ENCODE measurements at places on chromosomes 11 and 22.
A peak's percentile ranks its signal among the peaks of the same experiment; 100 is the strongest.

DNA sequence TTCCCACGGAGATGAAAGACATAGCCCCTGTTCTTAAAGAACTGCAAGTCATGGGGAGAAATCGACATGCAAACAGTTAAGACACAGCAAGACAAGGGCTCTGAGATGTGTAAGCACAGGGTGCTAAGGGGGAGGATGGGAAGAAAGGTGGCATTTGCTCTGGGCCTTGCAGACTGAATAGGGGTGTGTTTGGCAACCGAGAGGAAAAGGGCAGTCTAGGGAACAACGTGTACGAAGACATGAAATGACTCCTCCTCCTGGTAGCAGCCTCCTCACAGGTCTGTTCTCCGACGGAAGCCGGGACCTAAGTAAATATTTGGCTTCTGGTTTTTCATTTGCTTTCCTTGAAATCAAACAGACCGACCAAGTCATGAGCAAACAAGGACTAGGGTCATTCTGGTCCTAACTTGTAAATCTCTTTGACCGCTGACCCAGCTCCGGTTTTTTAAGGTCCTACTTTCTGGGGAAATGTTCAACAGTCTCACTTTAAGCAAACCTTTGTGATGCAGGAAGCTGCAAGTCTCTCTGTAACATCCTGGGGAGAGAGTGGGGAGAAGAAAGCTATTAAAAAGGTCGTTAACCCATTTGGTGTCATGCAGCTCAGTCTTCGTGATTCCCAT lies 19.7 kb downstream of the NNMT start:
- peak; percentile 47 for DNase-seq

DNA sequence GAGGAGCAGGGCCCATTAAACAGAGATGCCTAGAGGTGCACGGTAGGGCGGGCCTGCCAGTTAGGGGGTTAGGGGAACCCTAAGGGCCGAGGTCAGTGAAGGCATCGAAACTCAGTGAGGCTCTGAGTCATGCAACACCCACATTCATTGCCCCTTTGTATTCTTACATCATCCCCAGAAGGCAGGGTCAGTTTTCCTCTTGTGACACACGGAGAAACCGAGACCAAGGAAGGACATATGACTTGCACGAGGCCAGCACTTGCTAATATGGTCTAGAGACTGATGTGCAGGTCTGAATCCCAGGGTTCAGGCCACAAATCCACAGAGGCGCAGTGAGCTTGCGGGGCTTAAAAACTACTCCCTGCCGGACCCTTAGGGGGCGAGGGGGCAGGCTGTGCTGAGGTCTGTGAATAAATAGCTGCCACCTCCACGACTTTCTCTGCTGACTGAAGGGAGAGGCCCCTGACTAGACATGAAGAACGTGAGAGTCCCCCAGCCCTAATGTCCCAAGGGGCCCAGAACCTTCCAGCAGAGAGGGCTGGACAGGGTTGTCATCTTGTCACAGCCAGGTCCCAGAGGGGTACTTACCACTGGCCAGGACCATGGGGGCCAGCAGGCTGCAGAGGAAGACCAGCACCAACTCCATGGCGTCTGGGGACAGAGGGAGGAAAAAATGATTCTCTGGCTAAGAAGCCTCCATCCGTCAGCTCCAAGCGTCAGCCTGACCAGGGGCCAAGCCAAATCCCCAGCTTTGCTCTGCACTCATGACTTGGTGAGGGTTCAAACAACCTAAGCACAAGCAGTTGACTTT lies 17.8 kb upstream of the FXYD2 start:
- DNase-seq = no peak

GRCh38 chr11:128422576-128423370 lies 164.6 kb downstream of the ETS1 start:
- no peak for DNase-seq

DNA sequence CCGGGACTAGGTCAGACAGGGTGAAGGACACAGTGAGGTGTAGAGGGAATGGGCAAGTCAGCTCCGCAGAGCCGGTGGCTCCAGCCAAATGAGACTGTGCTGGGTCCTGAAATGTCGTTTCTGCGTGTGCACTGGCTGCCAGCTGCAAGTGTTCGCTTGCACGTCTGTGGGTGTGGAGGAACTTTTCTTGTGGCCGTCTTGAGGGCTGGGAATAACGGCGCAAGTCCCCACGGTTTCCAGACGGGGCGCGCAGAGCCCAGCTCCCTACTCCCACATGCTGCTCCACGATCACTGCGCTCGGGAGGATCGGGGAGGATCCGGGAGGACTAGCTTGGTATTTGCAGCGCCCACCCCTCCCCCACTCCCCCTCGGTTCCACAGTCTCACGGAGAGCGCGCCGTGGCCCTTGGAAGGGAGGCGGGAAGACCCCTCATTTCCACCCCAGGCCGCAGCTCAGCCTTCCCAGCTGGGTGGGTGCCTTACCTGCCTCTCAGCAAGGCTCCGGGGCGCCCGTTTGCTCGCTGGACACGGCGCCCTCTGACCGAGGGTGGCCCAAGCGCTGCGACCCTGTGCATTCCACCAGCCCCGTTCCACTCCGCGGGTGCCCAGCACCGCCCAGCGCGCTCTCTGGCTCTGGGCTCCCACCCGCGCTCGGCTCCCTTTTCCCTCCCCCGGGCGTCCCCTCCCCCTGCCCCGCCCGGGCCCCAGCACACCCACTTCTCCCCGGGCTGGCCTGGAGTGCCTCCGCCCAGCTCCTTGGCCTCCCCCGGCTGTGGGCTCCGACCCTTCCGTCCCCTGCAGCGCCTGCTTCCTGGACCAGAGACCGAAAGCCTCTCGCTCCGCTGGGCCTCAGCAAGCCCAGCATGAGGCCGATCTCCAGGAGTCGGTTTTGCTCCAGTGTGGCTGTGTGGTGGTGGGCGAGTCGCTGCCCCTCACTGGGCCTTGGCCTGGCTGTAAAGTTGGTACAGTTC lies at the start of gene KCNE3:
TSS of gene KCNE3 (minus strand) at position 634 of the 970 bp plus-strand sequence. CDS start 9,986 bp downstream, outside the sequence.
- no peak for DNase-seq

DNA sequence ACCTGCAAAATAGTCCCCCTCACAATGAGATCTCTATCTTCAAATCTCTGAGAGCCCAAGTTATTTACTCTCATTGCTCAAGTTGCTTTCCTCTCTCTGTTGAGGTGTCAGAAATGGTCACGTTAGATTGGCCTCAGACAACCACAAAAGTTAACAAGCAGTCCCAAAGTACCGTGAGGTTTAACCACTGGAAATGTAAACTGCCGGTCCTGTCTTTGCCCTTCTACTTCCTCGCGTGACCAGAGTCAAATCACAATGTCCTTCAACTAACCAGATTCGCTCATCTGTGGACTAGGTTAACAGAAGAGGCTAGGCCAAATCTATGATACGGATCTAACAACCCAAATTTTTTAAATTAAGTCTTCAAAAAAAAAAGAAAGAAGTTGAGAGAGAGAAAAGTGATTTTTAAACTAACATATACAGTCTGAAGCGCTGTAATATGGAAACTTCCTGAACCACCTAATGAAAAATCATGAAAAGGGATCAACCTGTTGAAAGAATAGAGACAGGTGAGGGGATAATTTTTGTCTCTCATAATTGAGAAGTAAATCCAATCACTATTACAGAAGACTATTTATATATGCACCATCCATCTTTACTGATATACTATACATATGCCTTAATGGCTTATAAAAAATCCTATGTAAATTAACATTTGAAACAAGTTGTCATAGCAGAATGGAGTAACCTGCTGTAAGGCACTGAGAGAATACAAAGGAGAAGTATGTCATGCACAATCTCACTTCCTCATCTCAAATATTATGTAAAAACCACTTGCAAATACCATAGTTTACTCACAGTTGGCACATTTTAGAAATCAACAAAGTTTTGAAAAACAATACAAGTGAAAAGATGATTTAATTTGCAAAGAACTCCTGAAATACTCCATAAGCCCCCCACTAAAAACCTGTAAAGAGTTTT lies 3.3 kb upstream of the JAML start:
- DNase-seq = no peak

DNA sequence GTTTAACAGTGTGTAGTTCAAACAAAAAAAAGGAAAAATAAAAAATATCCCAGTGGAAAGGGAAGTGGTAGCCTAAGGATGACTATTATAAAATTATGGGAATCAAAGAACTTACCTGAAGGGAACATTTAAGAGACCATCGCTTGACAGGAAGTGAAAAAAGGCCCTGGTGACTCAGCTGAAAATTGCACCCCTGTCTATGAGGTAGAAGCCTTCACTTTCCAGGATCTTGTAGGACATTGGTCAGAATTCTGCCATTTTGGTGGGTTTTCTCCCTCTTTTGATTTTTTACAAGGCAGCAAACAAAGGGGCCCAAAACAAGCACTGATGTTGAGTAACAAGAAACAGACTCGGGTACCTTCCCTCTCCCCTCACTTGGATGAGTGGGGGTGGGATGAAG lies 15.6 kb downstream of the DDX17 start:
- DNase-seq = no peak

DNA sequence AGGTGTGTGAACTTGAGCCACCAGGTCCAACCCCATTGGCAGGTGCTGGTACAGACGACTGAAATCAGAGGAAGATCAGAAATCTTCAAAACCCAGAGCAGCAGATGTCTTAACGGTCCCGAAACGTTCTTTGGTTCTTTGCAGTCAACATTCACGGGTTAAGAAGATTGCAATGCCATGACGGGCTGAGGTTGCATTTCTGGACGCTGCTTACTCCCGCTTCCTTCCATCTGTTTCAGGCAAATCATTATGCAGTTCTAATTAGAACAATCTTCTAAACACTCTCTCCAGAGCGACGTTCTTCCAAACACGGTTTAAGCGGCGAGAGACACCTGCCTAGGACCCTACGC lies 492 bp upstream of the LUZP2 start:
- DNase-seq = no peak

- no peak for DNase-seq
Measured at GRCh38 chr11:41222236-41222635, 237.2 kb downstream of the LRRC4C start.

- DNase-seq = peak; percentile 28
Measured at GRCh38 chr11:61429346-61429690, 457 bp downstream of the CPSF7 start.

GRCh38 chr11:121337740-121338272 lies 45.2 kb downstream of the SC5D start:
- no peak for DNase-seq

GRCh38 chr22:45231293-45231692 lies 9.4 kb downstream of the KIAA0930 start:
- no peak for DNase-seq

DNA sequence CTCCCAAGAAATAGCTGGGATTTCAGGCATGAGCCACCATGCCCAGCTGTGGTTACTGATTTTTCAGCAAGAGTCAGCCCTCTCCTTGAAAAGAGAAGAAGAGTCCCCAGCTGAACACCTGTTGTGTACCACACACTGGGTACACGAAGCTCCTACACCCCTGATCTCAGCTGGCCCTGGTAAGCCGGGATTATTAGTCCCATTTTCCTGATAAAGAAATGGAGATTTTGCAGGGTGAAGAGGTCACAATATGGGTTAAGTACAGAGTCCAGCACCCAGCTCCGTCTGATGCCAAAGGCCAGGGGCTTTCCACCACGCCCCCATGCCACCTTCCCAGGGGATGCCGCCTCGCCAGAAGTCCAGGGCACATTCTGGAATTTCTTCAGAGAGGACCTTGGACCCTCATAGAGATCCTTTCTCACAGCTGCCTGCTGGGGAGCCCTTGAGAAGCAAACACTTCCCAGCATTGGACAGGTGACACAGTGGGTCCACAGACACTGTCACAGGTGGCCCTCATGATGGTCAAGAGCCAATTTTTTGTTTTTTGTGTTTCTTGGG lies 19.8 kb upstream of the HMOX1 start:
- no peak for DNase-seq

- DNase-seq = peak; percentile 44
Measured at GRCh38 chr11:66082946-66083698, 13.1 kb downstream of the PACS1 start.

- no peak for DNase-seq
Measured at GRCh38 chr11:30741039-30741550, 154.9 kb upstream of the MPPED2 start.

DNA sequence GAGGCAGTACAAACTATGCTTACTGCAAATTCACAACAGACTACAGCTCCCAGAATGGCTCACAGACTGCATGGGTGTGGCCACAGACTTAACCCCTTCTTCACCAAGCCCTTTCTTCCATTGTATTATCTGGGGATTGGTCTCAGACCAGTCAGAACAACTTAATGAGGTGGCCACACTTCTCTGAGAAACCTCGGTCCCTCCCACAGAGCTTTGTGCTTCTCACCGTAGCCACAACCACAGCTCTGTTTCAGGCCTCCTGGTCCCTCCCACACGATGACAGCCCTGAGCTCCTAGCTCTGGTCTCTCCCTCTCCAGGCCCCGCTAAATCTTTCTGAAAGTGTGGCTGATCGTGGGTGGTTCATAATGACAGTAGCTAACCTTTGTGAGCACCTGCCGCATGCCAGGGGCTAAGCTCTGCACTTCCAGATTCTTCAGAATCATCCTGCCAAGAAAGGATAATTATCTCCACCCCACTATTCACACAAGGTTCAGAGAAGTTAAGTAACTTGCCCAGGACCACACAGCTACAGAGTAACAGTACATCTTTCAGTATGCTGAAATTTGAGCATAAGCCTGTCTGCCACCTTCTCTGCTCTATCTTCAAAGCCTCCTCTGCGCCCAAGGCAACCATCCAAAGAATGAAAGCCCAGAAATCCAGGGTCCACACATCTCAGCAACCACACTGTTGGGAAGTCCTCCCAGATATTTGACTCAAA lies 5.4 kb downstream of the PDE2A start:
- DNase-seq = no peak

GRCh38 chr11:111663820-111664219 lies 61.6 kb downstream of the SIK2 start:
- no peak for DNase-seq

DNA sequence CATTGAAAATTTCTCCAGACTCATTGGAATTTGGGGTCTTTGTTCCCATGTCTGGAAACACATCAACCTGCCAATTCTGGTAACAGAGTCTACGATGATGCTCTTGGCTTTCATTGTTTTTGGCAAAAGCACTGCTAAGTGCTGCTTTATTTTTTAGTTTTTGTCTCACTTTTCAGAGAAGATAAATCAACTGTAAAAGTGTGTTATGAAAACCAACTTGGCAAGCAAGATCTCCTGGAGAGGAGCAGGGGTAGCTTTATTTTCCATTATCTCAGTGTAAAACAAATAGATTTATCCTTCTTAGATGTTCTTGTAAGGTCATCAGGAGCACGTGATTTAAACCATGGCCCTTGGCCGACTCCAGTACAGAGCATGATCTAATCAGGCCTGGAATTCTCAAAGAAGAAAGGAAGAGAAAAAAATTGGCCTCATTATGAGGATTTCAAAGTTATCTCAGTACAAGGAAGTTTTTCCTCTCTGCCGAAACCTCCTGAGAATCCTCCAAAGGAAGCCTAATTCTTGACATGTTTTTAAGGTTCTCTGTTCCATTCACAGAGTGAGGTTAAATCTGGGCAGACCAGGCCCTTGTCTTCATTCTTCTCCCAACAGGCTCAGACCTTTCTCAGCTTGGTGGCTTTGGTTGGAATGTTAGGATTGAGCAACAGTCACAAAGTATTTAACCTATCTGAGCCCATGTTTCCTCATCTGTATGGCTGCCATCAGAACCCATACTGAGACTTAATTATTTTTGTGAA lies 16.4 kb upstream of the PAMR1 start:
- DNase-seq = no peak
